ENCODE measurements at places on chromosomes 5 and 9.

DNA sequence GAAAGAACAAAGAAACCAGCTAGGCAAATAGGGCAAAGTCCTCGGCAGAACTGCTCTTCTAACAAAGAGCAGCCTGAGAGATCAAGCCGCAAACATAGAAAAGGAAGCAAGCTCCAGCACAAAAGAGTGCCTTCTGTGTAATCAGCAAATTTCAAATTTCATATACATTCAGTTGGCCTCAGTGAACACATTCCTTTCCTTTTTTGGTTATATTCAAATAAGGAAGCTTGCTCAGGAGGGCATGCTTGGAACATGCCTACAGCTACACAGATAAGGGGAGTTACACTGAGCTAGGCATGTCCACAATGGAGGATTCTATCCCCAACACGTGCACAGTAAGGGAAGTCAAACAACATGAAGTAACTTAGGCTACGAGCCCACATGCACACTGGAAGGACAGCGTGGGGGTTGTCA is 23.4 kb downstream of the IL33 start:
- no peak for DNase-seq

DNA sequence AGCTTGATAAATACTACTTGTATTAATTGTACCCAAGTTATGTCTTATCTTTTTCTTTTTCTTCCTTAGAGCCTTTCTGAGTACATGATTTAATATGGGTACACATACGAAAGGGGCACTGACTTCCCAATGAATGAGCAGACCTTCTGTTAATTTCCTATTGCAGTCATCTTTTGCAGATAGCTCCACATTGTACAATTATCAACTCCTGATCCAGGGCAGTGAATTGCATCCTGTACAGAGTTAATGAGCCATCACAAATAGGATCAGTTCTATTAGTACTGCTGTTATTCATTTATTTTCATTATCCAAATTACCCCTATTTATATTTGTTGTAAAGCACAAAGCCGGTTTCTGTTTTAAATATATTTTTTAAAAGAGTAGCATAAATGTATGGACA is 105.6 kb downstream of the ADAMTSL1 start:
- no peak for DNase-seq

GRCh38 chr5:64497386-64497785 is 8.4 kb upstream of the RGS7BP start:
- DNase-seq = no peak

- DNase-seq = peak; percentile 58
Measured at GRCh38 chr5:137344723-137345322, 154.3 kb downstream of the SPOCK1 start.

DNA sequence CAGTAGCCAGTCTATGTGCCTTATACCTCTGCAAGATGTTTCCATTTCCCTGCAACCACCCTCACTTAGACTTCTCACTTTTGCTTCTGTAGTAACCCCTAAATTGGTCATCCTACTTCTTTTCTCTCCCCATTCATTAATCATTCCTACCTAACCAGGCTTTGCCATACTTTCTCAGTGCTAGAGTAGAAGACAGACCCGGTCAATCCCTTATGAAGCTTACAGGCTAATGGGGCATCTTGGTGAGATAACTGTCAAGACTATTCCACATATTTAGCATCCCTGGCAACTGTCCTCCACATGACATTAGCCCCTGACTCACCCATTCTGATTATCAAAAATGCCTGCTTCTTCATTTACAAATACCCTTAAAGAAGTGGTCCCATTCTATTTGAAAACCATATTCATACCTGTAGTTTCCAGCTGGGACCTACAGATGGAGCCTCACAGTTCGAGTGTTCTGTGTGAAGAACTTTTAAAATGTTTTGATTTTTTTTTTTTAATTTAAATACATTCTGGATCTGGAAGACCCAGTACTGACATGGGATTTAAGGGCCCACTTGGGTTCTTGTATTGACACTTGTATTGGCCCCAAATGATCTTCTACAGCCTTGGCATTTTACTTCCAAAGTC is 21.0 kb downstream of the F2RL2 start:
- no peak for DNase-seq

GRCh38 chr5:8184455-8185063 is 315.6 kb downstream of the MTRR start:
- no peak for DNase-seq

DNA sequence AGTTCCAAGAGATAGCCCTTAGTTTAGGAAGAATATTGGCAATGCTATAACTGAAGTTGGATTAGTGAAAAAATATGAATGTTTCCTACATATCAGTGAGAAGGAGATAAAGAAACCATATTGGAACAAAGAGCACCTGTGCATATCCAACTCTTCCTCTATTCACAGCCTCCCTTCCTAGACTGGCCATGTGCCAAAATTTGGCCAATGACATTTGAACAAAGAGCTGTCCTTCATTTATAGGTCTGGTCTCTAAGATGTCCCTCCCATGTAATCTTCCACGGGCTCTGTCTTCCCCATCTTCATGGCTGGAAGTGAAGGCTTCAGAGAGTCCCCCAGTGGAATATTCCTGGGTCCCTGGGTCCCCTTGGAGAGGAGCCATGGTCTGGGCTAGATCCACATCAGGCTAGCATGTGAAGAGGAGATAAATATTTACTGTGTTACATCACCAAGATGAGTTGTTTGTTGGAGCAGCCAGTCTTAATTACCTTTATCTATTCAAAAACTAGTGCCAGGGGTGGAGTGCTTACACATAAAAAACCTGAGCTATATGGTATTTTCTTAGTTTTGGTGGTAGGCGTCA is 190.0 kb upstream of the S1PR3 start:
- no peak for DNase-seq

DNA sequence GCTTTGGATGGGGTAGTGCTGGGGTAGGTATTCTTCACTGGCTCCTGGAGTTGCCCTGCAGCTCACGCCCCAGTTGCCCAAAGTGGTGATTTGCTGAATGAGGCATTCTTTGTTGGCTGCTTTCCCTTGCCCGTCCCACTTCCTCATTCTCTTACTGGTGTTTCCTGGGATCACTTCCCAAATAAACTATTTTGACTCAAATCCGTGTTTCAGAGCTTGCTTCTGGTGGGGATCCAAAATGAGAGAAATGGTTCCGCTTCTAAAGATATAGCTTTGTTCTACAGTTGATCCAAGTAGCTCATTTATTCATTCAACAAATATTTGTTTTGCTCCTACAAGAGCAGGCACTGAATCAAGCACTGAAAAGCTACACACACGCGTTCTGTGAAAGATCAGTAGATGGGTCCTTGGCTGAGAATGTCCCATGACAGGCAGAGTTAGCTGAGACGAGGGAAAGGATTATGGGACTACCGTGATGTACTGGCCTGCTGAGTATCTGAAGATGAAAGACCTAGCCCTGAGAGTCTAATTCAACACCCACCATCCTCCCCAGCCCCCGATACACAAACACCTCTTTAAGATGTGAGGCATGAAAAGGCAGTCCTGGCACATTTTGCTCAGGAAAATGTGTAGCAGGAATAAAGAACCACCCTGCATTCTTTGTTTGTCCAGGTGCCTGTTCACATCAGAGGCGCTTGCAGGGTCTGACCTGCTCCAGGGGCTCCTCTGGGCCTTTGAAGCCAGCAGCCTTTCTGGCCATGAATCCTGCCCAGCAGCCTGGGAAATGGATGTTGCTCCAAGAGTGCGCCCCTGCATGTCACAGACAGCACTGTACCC is 143.1 kb upstream of the RANBP3L start:
- no peak for DNase-seq

Data from spinal cord (tissue), 10 donors.